ENCODE measurements at places on chromosomes 3 and 15. TPM values are rescaled to one million over a fixed set of nuclear protein-coding genes. Genes with fewer than 3 reads are reported as not detected.

- no peak overlapping the region for H3K27ac ChIP-seq
- no peak overlapping the region for H3K4me3 ChIP-seq
- no peaks in the 10 kb centered on the region for H3K27me3 ChIP-seq
- DNase-seq = no peak
- H3K36me3 ChIP-seq = peaks cover 7% of the 10 kb centered on the region
Observed at GRCh38 chr15:78597583-78597982, 23.2 kb downstream of the CHRNA3 start.

GRCh38 chr15:60745469-60746061 lies 266.6 kb upstream of the ICE2 start:
- H3K4me1 ChIP-seq = peaks cover 8% of the 10 kb centered on the region
- H3K27ac ChIP-seq = no peak overlapping the region
- no peaks in the 10 kb centered on the region for H3K36me3 ChIP-seq
- H3K4me3 ChIP-seq = no peak overlapping the region
- DNase-seq = peak; percentile 93

GRCh38 chr3:120678331-120678947 lies 3.6 kb downstream of the HGD start:
- H3K4me3 ChIP-seq = no peak overlapping the region
- no peaks in the 10 kb centered on the region for H3K36me3 ChIP-seq
- no peak for DNase-seq

- H3K4me3 ChIP-seq = no peak overlapping the region
- DNase-seq = no peak
- H3K27ac ChIP-seq = peak overlapping the region; percentile 20
- H3K36me3 ChIP-seq = no peaks in the 10 kb centered on the region
- H3K27me3 ChIP-seq = no peaks in the 10 kb centered on the region
Observed at GRCh38 chr3:65265942-65266590, 578.3 kb upstream of the ADAMTS9 start.

DNA sequence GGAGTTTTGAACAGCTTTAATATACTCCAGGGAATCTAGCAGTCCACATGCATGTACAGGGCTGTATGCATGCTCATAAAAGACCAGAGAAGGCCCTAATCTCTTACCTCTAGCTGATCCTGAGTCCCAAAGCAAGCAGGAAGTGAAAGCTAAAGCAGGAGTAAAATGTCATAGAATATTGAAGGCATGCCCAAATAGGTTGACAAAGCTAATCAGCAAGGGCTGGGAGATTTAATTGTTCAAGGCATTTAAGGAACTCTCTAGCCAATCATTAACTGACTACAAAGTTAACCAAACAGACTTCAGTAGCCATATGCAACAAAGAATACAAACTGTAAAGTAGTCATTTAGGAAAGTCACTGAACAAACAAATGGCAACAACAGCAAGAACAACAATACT lies 85.8 kb upstream of the KBTBD8 start:
- no peaks in the 10 kb centered on the region for H3K4me1 ChIP-seq
- H3K27me3 ChIP-seq = no peaks in the 10 kb centered on the region
- H3K4me3 ChIP-seq = no peak overlapping the region
- no peaks in the 10 kb centered on the region for H3K36me3 ChIP-seq

DNA sequence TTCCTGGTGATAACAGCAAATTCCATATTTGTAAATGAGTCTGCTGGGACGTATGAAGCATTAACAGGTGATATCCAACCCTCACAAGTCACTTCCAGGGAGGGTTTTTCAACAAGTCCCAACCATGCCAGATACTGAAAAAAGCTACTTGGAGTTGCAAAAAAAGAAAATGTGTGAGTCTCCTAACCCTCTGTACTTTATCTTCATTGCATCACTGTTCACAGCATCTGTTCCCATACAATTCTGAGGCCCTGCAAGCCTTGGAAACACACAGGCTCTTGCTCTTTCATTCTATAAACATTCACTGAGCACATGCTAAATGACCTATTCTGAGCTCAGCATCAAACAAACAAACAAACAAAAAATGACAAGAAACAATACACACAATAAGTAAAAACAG lies 120.8 kb downstream of the RFTN1 start:
- H3K36me3 ChIP-seq = no peaks in the 10 kb centered on the region
- peaks cover 4% of the 10 kb centered on the region for H3K4me1 ChIP-seq
- no peaks in the 10 kb centered on the region for H3K27me3 ChIP-seq
- no peak overlapping the region for H3K4me3 ChIP-seq
- DNase-seq = no peak

DNA sequence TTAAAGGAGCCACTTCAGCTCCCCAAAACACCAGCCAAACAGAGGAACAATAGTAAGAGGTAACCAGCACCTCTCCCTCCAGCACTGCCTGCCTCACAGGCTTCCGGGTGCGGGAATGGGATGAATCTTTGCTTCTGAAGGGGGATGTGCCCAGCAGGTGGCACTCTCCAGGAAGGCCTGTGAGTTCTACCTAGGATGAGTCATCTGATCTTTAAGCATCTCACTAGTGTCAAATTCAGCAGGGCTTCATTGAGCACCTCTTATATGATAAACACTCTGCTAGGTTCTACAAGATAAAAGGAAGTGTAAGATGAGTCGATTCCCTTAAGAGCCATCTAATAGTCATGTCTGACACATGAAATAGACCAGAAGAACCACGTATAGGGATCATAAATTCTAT lies 237.4 kb upstream of the UMPS start:
- no peaks in the 10 kb centered on the region for H3K36me3 ChIP-seq
- no peak overlapping the region for H3K4me3 ChIP-seq
- H3K4me1 ChIP-seq = no peaks in the 10 kb centered on the region
- no peak for DNase-seq

DNA sequence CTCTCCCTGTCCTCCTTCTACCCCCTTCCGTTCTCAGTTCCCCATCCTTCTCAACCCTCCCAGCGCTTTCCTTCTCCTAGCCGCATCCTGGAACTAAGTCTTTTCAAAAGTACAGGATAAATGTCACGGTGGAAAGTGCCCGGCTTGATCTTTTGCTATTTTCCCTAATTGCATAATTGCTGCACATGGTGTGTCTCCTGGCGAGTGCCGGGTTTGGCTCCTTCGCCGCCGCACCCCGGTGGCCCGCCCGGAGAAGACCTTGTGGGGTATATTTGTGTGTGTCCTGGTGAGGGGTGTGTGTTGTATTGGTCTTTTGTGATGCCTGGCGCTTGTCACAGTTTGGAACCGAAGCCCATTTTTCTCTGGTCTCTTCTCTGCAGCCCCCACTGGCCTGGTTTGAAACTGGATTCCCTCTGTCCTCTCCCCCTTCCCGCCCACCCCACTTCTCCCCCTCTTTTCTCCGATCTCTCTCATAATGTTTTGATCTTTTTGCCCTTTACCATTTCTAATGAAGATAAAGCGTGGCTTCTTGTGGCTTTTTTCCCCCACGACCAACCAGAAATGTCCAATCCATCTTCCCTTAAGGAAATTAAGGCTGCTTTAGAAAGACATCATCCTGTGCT lies 692 bp downstream of the UBE2E2 start:
- H3K36me3 ChIP-seq = no peaks in the 10 kb centered on the region
- H3K27me3 ChIP-seq = no peaks in the 10 kb centered on the region
- H3K27ac ChIP-seq = peak overlapping the region; percentile 93
- H3K4me1 ChIP-seq = peaks cover 31% of the 10 kb centered on the region
- peak overlapping the region; percentile 83 for H3K4me3 ChIP-seq

- H3K4me1 ChIP-seq = no peaks in the 10 kb centered on the region
- H3K27ac ChIP-seq = no peak overlapping the region
- no peaks in the 10 kb centered on the region for H3K27me3 ChIP-seq
- DNase-seq = no peak
- no peak overlapping the region for H3K4me3 ChIP-seq
Observed at GRCh38 chr3:32643354-32643753, 41.6 kb upstream of the CNOT10 start.

GRCh38 chr3:188507244-188507720 lies 353.3 kb downstream of the LPP start:
- H3K27ac ChIP-seq = no peak overlapping the region
- no peaks in the 10 kb centered on the region for H3K36me3 ChIP-seq
- DNase-seq = no peak
- no peaks in the 10 kb centered on the region for H3K4me1 ChIP-seq

- DNase-seq = no peak
- no peaks in the 10 kb centered on the region for H3K27me3 ChIP-seq
- H3K4me1 ChIP-seq = no peaks in the 10 kb centered on the region
- H3K36me3 ChIP-seq = no peaks in the 10 kb centered on the region
- H3K27ac ChIP-seq = no peak overlapping the region
- H3K4me3 ChIP-seq = no peak overlapping the region
Observed at GRCh38 chr3:136982520-136983138, 24.8 kb downstream of the IL20RB start.

DNA sequence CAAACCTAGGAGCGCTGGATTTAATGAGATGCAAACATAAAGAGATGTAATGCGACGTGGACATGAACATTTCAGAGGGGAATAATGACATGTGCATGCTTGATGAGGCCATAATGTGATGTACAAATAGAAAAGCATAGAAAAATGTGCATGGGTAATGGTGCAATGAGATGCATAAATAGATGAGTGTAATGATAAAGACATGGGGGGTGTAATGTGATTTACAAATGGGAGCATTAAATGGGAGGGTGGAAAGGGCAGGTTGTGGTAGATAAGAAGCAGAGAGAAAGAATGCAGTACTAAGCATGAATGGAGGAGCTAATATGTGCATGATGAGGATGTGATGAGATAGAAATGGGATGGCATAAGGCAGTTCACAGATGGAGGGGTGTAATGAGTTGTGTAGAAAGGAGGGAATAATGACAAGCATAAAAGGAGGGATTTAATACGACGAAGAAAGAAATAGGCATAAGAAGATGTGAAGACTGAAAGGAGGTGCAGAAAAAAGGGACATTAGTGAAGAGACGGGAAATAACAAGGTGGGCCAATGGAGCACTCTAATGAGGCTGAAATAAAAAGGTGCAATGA lies 137.5 kb upstream of the CCNL1 start:
- no peaks in the 10 kb centered on the region for H3K4me1 ChIP-seq
- H3K36me3 ChIP-seq = no peaks in the 10 kb centered on the region
- no peaks in the 10 kb centered on the region for H3K27me3 ChIP-seq
- H3K4me3 ChIP-seq = no peak overlapping the region

DNA sequence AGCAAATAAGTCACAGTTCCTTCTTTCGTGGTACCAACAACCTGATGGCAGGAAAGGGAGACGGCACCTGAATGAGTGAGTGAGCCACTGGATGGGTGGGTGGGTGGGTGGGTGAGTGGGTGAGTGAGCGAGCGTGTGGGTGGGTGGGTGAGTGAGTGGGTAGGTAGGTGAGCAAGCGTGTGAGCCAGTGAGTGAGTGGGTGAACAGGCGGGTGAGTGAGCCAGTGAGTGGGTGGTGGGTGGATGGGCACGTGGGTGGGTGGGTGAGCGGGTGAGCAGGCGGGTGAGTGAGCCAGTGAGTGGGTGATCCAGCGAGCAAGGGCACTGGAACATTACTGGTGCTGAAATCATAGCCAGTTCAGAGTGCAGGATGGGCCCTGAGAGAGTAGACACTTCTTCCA lies 152.8 kb downstream of the MEGF11 start:
- H3K36me3 ChIP-seq = no peaks in the 10 kb centered on the region
- no peaks in the 10 kb centered on the region for H3K4me1 ChIP-seq
- DNase-seq = peak; percentile 18
- peaks cover 8% of the 10 kb centered on the region for H3K27me3 ChIP-seq

GRCh38 chr3:55701997-55702396 lies 214.9 kb upstream of the WNT5A start:
- DNase-seq = no peak
- peaks cover 9% of the 10 kb centered on the region for H3K4me1 ChIP-seq
- H3K27me3 ChIP-seq = no peaks in the 10 kb centered on the region
- no peaks in the 10 kb centered on the region for H3K36me3 ChIP-seq
- no peak overlapping the region for H3K27ac ChIP-seq

DNA sequence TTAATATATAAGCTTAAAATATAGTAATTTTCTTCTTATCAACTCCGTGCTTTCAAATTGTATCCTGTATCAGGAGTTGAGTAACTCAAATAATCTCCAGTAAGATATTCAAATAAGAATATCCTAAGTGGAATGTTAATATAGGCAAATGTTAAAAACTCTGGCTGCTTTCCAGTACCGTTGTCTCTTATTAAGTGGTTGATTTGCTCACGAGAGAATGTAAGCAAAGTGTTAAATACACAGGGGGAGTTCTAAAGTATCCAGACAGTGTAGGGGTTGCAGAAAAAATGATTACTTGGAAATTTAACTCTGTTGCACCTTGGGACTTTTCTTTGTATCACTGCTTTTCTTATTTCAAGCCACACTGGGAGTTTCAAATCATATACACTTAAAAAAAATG lies 478.9 kb upstream of the TBL1XR1 start:
- peaks cover 35% of the 10 kb centered on the region for H3K4me1 ChIP-seq
- DNase-seq = no peak
- no peak overlapping the region for H3K4me3 ChIP-seq

DNA sequence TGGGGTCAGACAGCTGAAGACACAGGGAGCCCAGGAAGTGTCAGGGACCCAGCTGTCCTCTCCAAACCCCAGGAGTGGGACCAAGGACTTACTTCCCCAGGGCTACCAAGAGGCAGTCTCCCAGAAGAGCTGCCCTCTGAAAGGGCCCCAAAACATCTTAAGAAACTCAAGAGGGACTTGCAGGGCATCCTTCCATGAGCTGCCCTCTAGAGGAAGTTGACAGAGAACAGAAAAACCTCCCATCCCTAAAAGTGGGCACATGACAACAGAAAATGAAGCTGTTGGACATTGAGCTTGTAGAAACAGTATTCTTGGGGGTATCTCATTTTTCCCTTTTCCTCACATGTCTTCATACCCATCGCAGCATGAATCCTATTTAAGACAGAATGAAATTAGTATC lies 58.9 kb downstream of the MECOM start:
- H3K4me3 ChIP-seq = no peak overlapping the region
- H3K27ac ChIP-seq = no peak overlapping the region
- H3K36me3 ChIP-seq = no peaks in the 10 kb centered on the region
- DNase-seq = no peak
- H3K4me1 ChIP-seq = no peaks in the 10 kb centered on the region

- H3K4me3 ChIP-seq = no peak overlapping the region
- no peak for DNase-seq
- H3K27ac ChIP-seq = no peak overlapping the region
- no peaks in the 10 kb centered on the region for H3K27me3 ChIP-seq
- H3K4me1 ChIP-seq = peaks cover 88% of the 10 kb centered on the region
- no peaks in the 10 kb centered on the region for H3K36me3 ChIP-seq
Observed at GRCh38 chr3:11619946-11620652, 23.6 kb downstream of the VGLL4 start.

- peak; percentile 78 for DNase-seq
- peaks cover 5% of the 10 kb centered on the region for H3K4me1 ChIP-seq
- no peaks in the 10 kb centered on the region for H3K36me3 ChIP-seq
- H3K27me3 ChIP-seq = no peaks in the 10 kb centered on the region
Observed at GRCh38 chr3:42547401-42547945, 34.3 kb downstream of the SEC22C start.

GRCh38 chr3:125069452-125069851 lies 13.7 kb upstream of the HEG1 start:
- H3K27ac ChIP-seq = no peak overlapping the region
- no peak for DNase-seq
- H3K36me3 ChIP-seq = no peaks in the 10 kb centered on the region
- H3K4me1 ChIP-seq = peaks cover 4% of the 10 kb centered on the region

- no peak overlapping the region for H3K27ac ChIP-seq
- no peak for DNase-seq
- no peak overlapping the region for H3K4me3 ChIP-seq
- no peaks in the 10 kb centered on the region for H3K36me3 ChIP-seq
- H3K4me1 ChIP-seq = no peaks in the 10 kb centered on the region
Observed at GRCh38 chr3:55789516-55789915, 302.4 kb upstream of the WNT5A start.

TRPM1 gene
- polyA plus RNA-seq = not detected

TTLL13 gene
- not detected for polyA plus RNA-seq

PRR20G gene
- polyA plus RNA-seq = not detected

CSPG4 gene
- 8.4 TPM for polyA plus RNA-seq

ACTRT3 gene
- polyA plus RNA-seq = 1.4 TPM

NDN gene
- polyA plus RNA-seq = 21.9 TPM

NANOGP8 gene
- polyA plus RNA-seq = not detected

GOLGA8S gene
- not detected for polyA plus RNA-seq

GALNT15 gene
- polyA plus RNA-seq = 36.6 TPM

C3orf85 gene
- 18.6 TPM for polyA plus RNA-seq

MESP1 gene
- polyA plus RNA-seq = 4.2 TPM
